ENCODE measurements at places on chromosomes 16 and 17.

- peak; percentile 17 for DNase-seq
These were observed 496 bp downstream of the EZH1 start for GRCh38 chr17:42744283-42744805.

GRCh38 chr16:48272837-48273421 is 25.6 kb upstream of the ABCC11 start:
- DNase-seq: no peak

DNA sequence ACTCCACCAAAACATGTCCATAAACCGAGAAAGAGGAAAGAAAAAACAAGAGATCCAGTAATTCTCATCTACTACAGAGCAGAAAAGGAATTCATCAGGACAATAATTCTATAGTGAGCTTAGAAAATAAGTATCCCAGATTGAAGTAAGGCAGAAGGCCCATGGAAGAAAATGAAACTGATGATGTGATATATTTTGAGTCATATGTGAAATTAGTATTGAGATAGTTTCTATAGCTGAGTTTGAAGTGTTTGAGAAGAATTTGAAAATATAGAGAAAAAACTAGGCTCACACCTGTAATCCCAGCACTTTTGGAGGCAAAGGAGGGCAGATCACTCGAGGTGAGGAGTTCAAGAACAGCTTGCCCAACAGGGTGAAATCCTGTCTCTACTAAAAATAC is 19.7 kb downstream of the LUC7L3 start:
- DNase-seq: no peak

DNA sequence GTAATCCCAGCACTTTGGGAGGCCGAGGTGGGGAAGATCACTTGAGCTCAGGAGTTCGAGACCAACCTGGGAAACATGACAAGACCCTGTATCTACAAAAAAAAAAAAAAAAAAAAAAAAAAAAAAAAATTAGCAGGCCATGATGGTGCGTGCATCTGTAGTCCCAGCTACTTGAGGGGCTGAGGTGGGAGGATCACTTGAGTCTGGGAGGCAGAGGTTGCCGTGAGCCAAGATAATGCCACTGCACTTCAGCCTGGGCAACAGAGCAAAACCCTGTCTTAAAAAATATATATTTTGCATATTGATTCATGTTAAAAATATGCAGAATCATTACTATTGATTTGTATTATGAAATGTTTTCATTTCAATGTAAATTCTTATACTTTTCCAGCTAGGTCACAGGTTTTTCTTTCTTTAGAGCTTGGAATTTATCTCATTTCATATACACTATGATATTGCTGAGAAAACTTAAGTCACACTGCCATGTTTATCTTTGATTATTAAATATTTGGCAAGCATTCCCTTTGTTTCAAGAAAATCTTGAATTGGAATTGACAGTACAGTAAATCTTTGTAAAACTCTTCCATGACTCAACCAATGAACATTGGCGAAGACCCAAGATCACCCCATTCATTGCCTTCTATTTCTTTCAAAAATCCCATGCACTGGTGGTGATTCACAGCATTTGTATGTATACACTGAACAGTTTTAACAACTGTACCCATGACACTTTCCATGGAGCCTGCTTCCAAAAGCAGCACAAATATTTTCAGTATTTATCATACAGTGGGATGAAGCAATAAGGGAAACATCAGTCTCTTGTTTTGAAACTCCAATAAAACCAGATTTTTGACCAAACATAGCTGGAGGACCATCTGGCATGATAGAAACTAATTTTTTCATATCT is 83.5 kb upstream of the TNRC6A start:
- DNase-seq: peak; percentile 99

GRCh38 chr16:76946879-76947278 is 244.1 kb upstream of the MON1B start:
- DNase-seq: peak; percentile 44

DNA sequence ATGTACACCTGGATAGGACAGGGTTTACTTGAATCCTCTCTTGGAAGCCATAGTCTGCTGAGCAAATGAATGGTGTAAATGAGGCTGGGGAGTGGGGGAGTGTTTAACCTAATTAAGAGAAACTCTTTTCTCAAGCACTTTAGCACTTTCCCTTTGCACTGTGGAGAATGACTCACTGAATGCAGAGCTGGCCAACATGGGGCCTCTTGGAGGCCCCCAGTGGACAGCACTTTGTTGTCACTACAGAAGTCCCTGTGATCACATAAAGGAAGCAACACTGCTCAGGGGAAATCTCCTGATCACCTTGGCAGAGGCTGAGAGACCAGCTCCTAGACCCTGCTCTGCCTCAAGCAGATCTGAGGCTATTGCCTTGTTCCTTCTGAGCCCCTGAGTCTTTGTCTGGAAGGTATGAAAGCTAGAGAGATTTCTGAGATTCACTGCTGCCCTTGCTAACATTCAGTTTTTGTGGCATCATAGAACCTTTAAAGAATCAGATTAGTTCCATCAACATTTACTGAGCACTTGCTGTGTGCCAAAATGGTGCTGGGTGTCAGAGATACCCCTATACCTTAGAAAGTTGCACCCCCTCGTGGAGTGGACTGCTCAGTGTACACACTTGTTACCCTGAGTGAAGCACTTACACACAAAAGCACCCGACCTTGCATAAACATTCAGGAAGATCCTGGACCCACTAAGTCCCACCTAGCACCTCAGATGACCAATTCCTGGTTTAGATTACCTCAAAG is 230.1 kb upstream of the CCL2 start:
- DNase-seq: no peak

DNA sequence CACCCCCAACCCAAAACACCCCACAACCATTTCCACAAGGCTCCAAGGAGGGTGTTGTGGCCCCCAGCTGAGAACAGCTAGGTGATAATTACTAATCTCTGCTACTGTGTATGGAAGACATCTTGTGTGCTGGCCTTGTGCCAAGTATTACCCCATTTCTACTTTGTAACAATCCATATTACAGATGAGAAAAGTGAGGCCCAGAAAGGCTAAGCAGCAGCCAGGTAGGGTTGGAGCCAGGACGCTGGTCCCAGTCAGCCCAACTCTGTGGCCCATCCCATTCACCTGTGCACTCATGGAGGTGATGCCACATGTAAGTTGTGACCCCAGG is 12.4 kb upstream of the PEMT start:
- no peak for DNase-seq

DNA sequence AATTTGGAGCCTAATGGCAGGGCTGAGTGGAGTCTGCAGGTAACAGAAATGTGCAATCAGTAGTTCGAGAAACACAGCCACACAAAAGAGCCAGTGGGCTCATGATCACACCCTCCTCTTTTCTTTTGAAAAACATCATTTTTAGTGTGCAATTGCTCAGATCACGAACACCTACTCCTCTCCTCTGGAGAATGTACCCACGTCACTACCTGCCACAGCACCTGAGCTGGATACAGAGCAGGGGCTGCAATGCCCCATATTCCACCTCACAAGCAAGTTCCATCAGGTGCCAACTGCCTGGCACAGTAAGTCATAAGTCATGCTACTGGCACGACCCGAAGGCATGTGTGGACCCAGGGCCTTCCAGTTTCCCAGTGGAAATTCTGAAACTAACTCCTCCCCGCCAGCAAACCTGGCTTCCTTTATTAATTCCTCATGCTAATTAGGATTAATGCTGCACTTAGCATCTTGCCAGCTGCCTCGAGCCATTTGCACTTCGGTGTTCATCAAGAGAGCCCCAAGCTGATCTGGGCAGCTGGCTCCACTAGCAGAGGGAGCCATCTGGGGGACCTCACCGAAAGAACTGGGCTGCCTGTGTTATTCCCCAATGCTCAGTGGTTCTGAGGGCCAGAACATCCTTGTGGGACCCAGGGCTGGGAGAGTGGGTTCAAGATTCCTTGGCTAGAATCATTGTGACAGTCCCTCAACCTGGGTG is 2.4 kb downstream of the CACNG4 start:
- DNase-seq: no peak

DNA sequence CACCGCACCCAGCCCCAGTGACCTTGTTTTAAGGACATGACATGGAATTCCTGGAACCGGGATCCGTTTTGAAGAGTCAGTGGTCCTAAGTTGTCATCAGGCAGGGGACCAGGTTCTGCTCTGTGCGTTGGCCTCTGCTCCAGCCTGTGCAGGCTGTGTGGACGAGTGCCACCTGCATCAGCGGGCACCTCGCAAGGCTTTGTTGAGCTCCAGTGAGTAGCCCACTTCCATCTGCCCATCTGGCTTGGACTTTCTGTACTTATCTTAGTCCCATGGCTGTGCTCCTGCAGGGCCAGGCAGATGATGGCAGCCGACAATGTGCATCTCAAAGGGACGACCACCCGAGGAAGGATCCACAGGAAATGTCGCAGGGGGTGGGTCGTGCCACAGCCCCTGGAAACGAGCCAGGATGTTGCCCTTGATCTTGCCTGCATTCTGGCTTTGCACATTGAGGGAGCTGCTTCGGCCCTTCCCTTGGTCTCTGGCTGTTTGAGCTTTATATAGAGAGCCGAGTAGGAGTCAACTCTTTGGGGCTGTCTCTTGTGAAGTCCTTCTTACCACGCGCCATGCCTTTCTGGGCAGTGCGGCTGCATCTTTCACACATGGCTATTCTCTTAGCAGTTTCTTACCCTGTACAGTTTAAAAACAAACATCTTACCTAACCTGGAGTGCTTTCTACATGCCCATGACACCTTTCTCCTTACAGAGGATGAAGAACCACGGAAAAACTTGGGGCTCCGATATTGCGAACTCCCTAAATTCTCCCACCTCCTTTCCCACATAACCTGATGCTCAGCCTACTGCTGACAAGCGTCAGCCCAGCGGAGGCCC is 18.3 kb downstream of the KIAA0513 start:
- no peak for DNase-seq

DNA sequence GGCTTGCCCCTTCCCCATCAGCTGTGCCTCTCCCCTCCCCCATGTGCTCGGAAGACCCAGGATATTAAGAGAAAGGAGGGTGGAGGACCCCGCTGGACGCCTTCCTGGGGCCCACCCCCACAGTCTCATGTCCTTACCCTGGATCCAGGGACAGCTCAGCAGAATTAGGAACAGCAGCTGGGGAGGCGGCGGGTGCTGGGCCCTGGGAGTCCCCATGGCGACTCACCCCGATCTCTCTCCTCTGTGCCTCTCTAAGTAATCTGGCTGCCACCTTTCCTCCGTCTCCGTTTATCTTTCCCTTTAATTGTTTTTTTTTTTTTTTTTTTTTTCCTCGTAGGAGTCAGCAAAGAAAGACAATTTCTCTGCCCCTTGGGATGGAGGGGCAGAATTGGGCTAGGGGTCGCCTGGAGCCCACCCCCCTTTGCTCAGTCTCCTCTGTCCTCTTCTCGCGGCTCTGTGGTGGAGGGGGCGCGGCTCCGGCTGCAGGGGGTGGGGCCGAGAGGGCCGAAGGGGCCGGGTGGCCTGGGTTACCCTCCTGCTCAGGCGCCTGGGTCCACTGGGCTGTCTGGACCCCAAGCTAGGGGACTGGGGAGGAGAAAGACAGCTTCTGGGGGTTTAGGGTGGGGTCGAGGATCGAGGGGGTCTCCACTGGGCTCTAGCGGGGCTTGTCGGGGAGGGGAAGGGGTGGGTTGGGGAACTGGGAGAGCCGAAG is 390 bp downstream of the SEZ6L2 start:
- DNase-seq: no peak

GRCh38 chr17:1928976-1929375 is 96.2 kb downstream of the RTN4RL1 start:
- no peak for DNase-seq
